ENCODE measurements at places on chromosomes 11 and 22.
A peak's percentile ranks its signal among the peaks of the same experiment; 100 is the strongest.

GRCh38 chr11:971731-972365, 46.2 kb downstream of the AP2A2 start:
- no peak for DNase-seq

GRCh38 chr11:19814421-19814820, 101.8 kb downstream of the NAV2 start:
- DNase-seq, result no peak

- no peak for DNase-seq
Observed at GRCh38 chr22:40058265-40058664, 63.5 kb downstream of the FAM83F start.

GRCh38 chr22:28801845-28802594, 1.7 kb upstream of the XBP1 start:
- peak; percentile 54 for DNase-seq

DNA sequence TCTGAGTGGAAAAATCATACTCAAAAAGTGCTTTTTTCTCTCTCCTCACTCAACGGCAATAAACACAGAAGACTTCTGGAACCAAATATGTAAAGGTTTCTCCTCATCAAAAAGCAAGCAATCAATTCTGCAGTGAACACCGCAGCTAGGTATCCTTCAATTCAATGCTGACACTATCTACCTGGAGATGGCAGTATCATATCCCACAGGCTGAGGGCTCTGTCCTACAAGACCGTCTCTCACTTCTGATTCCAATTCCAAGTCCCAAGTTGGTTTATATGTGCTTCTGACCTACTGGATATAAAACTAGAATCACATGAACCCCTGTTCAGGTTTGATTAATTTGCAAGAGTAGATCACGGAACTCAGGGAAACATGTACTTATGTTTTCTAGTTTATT, 59.7 kb upstream of the LUZP2 start:
- DNase-seq, result no peak

DNA sequence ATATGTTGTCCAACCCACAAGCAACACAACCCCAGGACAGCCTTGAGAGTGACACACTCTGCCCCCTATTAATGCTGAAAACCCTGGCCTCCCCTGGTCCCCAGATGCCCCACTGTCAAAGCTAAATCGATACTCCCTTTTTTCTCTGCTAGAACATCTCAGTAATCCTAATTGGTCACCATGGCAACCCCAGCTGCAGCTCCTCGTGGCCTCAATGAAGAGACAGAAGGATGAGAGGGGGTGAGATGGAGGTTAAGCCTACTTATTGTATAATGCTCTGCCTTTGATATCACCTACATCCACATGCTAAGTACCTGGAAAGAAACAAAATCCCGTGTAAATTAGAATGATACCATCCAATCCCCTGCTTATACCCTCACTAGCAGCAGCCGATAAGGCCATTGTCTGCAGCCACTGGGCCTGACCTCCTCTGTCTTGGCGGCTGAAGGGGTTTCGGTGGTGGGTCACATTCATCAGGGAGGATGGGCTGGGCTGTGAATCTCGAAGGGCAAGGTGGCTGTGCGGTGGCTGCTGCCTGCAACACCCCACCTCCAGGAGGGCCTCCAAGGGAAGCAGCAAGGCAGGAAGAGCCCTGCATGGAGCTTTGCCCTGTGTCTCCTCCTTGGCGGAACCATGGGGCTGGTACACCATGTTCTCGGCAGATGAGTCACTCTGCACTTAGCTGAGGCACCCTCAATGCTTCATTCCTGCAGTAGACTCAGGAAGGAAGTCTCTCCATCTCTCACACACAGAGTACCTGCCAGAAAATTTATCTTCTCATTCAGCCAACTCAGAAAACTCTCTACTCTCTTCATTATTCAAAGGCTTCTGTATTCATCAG, 399.5 kb downstream of the BUD13 start:
- no peak for DNase-seq

DNA sequence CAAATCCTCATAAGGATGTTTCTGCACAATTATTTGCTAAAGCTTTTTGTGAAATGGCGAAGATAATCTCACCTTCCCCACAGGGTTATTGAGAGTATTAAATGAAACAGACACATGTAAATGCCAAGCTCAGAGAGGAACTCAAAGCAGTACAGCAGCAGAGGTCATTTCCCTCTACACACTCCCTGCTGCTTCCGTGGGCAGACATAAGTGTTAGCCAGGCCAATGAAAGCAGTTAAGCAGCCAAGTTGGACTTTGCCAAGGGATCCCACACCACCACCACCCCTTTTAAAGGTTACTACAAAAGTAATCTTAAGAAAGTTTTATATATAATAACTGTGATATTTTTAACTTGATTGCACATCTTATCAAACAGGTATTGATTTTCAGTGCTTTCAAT, 4.0 kb upstream of the FAM111A start:
- no peak for DNase-seq

GRCh38 chr11:96114178-96115064, 190.5 kb upstream of the MTMR2 start:
- no peak for DNase-seq

DNA sequence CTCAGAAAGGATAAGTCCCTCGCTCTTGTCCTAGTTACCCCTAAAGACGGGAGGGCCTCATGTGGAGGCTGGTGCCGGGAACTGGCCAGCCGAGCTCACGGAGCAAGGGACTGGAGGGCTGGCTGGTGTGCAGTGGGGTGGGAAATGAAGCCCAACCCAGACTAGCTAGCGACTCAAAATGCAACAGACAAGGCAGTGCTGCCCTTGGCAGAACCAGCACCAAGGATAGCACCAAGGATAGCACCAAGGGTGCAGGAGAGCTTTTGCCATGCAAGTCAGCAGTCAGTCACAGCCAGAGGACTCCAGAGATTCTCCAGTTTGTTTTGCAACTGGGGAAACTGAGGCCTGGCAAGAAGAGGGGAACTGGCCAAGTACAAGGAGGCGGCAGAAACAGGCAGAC, 6.5 kb upstream of the BATF2 start:
- DNase-seq, result no peak

DNA sequence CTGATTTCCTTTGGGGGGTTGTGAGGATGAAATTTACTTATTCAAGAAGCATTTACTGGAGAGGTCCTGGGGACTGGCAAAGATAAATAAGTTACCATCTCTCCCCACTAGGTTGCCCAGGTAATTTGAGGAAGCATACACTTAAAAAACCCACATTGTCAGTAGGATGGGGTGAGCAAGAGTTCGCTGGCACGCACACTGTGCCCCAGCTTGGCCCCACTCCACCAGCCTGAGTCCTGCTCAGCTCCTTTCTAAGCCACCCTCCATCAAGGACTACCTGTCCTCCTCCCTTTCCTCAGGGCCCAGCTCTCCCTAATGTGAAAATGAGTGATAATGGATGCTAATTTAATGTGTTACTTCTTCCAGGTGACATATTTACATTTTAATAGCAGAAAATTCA, 216.5 kb upstream of the PLET1 start:
- DNase-seq, result no peak

DNA sequence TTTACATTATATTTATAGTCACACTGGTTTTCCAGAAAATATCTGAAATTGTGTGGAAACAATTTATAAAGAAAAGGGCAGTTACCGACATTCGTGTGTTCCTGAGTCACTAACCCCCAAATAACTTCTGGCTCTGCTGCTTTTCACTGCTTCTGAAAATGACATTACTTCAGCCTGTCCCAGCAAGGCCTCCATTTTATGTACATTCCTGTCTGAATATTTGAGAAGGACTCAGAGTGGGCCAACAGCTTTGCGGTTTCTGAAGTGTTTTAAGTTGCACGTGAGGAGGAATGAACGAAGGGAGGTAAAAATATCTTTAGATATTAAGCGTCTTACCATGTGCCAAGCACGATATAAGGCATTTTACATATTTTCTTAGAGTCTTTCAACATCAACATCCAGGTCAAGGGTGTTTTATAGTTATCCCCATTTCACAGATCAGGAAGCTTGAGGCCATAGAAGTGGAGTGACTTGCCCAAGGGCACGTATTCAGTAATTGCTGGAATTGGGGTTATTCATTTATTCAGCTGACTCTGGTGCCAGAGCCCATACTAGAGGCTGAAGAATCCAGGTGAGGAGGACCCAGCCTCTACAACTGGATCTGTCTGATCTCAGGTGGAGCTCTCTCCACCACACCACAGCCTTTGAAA, 30.8 kb upstream of the WNT11 start:
- no peak for DNase-seq

- DNase-seq, result no peak
Observed at GRCh38 chr11:76856571-76856970, 4.1 kb upstream of the ACER3 start.

DNA sequence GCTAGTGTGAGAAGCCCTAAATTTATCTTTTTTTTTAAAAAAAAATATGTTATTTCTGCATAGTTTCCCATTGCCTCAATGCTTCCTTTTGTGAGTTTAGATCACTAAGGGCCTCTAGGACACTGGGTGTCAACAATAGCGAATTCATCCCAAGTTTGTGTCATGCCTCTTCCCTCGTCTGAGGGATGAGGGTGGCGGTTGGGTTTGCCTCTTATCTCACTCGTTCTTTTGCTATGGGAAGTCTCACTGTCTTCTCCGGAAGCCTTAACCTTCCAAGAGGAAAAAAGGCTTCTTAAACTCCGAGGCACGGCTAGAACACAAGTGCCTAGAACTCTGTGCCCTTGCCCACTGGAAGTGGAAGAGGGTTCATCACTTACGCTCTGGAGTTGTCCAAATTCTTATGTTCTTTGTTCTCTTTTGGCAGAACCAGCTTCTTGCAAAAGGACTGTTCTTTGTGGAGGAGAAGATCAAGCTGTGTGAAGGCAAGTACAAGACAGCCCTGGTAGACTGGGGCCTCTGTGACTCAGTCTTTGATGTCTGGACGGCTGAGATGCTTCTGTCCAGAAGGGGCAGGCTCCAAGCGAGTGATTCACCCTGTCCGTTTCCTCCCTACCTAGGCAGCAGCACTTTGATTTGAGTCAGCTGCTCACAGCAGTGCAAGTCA, 78.5 kb downstream of the TRAF6 start:
- DNase-seq, result no peak

GRCh38 chr22:26658671-26659478, 1.5 kb downstream of the MIAT start:
- peak; percentile 84 for DNase-seq

DNA sequence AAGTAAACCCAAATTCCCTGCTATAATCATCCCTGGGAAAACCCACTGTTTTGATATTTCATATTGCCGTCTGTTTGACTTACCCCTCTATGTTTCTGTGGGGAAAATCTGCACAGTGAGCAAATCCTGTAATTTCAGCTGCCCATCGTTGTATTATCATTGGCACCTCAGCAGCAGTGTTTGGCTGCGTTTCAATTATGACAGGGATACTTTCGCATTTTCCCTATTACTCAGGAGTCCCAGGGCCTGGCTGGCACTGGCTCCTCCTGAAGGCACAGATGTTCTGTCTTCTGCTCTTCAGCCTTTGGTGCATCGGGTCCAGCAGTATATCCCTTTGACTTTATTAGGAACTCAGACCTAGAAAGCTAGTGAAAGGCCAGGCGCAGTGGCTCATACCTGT, 12.2 kb upstream of the MMP12 start:
- no peak for DNase-seq

DNA sequence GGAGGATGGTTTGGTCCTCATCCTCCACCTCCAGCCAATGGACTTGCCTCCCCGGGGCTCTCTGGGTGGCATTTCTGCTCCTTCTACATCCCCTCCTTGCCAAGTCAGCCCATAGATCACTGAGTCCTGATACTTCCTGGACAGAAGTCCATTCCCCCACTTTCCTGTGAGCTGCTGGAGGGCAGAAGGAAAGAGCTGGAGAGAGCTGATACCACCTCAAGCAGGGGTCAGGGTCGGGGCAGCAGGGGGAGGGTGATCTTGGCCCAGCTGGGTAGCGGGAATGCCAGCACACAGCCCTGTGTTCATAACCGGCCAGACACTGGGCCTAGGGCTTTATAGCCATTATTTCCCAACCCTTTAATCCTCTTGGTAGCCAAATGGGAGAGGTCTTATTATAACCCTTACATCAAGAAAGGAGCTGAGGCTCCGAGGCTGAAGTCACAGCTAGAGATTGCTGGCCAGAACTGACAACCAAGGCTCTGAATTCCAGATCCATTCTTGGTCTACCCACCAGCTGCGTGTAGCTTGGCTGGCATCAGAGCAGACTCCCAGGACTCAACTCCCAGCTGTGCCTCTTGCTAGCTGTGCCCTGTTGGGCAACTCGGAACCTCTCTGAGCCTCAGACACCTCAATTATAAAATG, 39.9 kb downstream of the CD6 start:
- no peak for DNase-seq

DNA sequence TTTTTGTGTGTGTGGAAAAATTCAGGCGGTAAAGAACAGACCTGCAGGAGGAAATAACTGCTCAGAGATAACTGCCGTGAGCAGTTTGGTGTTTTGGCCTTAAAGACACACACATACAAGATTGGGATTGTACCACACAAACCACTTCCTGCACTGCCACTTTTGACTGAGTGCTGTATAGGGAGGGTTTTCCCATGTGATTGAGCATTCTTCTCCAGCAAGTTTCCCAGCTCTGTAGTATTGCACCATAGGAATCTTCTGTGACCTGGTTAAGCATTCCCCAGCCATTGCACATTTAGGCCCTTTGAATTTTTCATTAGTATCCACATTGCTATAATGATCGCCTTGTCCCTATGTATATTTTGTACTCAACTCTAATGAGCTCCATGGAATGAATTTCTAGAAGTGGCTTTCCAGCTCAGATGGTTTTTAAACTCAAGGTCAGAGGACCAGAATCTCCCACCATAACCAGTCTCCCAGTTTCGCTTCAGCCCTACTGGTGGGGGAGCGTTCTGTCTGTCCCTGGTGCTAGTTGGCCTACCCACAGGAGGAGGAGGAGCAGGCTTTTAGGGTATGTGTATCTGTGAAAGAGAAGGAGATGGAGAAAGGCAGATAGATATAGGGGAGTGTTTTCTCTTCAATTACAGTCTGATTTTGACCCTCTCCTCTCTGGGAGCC, 9.3 kb downstream of the CD82 start:
- DNase-seq, result peak; percentile 34

GRCh38 chr11:131371791-131372104, 1.3 kb downstream of the NTM start:
- no peak for DNase-seq

GRCh38 chr11:92199991-92200390, 24.6 kb upstream of the FAT3 start:
- no peak for DNase-seq

DNA sequence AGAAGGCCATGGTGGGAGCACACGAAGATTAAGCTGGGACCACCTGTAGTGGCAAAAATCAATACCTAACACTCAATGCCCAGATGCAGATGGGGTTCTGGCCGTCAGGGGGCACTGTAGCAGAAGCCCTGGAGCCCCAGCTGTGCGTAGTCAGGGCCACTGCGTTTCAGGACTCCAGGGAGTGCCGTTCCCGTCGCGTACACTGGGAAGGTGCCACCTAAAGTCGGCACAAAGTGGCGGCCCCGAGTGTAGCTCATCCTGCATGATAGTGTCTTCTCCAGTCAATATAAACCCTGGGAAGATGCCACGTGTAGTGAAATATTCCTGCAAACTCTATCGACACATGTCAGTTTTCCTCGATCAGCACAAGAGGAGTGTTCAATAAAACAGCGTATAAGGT, 123.8 kb upstream of the NTM start:
- peak; percentile 1 for DNase-seq

DNA sequence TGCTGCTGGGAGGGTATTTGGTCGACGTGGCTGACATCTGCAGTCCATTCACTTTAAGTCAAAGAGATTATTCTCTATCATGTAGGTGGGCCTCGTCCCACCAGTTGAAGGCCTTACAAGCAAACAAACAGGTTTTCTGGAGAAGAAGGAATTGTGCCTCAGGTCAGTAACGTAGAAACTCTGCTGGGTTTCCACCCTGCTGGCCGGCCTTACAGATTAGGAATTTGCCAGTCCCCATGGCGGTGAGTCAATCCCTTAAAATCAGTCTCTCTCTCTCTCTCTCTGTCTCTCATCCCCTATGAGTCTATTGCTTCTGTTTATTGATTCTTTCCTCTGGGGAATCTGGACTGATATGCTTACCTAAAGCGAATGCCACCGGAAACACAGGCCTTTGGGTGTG, 75.4 kb upstream of the FGF3 start:
- no peak for DNase-seq

All from OCI-LY7 (cell line).